Epithelial cell of esophagus (primary cell): ENCODE measurements at places on chromosomes 6 and 20.
A peak's percentile ranks its signal among the peaks of the same experiment; 100 is the strongest.

- DNase-seq, result no peak
Observed at GRCh38 chr6:46610862-46611553, 41.6 kb downstream of the CYP39A1 start.

GRCh38 chr6:579339-579738 lies 77.6 kb downstream of the HUS1B start:
- peak; percentile 21 for DNase-seq

GRCh38 chr6:3623451-3624249 lies 127.9 kb downstream of the PXDC1 start:
- no peak for DNase-seq

DNA sequence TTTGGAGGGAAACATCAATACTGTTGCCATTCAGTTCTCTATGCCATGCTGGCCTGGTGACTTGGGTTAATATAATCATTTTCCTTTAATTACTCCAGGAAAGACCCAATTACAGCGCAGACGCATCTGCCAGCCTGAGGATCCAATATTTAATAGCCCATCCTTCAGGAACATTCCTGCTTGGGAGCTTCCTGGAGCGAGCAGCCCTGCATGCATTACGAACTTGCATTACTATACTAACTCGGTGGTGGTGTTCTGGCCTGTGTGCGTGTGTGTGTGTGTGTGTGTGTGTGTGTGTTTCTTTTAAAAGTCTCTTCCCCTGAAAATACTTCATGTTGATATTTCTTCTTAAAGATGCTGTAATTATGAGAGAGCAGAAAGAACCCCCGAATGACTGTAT lies 26.5 kb downstream of the PMEPA1 start:
- no peak for DNase-seq

DNA sequence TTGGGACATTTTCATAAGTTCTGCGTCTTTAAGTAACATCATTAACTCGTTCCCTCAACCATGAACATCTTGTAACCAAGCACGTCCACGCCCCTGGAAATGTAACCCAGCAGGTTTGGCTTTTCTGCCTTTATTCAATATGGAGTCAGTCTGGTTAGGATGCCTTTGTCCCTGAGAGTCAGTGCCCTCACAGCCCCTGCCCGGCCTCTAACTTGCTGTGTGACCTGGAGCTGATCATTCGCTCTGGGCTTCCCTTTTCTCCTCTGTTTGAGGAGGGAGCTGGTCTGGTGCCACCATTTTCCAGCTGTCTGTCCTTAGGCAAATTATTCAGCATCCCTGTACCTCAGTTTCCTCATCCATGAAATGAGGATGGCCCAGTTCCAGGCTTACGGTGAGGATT lies 26.5 kb upstream of the ANGPT4 start:
- no peak for DNase-seq

DNA sequence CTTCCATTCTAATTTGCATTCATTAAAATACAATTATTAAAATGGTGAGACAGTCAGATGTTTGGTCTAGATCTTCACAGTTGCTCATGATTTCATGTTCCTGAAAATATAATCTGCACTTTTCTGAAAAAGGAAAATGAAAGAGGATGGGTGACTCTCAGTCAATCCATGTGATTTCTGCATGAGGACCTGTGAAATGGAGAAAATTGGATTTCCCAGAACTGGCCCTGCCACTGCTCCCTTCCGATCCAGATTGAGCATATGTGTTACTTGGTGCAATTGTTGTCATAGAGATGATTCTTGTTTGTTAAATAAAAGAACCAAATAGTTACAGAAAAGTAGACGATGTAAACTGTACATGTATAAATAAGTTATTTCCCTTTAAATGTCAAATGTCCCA lies 37.4 kb downstream of the HAO1 start:
- no peak for DNase-seq
